ENCODE measurements at places on chromosomes 6 and 20.

- no peak for DNase-seq
These were observed 46.1 kb downstream of the CD40 start for GRCh38 chr20:46164254-46164653.

DNA sequence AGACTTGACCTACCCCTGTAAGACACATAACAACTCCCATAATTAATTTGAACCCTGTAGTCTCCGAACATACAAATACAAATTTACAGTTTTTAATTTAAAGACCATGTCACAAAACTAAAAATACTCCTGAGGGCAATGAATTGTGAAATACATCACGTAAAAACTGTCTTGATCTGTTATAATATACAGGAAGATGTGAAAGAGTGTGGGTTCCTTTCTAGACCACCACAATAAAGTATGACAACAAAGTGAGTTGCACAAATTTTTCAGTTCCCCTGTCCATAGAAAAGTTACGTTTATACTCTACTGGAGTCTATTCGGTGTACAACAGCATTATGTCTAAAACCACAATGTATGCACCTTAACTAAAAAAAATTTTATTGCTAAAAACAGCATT is 11.0 kb upstream of the BLOC1S5 start:
- DNase-seq, result no peak

DNA sequence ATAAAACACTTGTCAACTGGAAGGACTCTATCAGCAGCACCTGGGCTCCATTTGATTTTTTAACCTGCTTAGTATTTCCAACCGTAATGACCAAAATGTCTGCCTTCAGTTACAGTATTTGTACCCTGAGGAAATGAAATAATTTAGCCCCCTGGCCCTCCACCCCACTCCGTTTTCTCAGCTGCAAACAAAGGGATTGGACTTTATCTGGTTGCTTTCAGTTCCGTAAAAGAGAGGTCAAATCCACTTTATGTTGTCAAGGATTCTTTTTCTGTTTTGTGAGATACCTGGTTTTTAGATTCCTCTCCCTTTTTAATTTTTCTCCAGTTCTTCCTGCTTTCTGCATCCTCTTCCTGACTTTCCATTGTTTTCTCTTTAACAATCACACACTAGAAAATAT is 64.4 kb upstream of the BMP2 start:
- DNase-seq, result no peak

DNA sequence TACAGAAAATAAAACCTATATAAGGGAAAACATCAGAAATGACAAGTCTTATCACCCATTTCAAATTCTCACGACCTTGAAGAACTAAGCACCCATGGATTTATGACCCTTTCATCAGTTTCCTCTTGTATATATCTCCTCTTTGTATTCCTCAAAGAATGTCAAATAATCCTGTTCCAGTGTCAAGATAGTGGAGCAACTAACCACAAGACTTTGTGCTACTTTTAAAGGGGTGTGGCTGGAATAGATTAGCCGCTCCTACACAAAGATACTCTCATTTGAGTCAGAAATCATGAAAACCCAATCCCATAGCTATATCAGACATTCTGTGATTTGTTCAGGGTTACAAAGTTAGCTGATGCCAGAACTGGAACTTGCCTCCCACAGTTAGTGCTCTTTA is 6.6 kb downstream of the REPS1 start:
- no peak for DNase-seq

GRCh38 chr20:44714701-44715498 is at the start of gene CCN5:
CCN5 (plus strand) TSS chr20:44715369; CDS start chr20:44715391, 22 bp downstream.
- no peak for DNase-seq

DNA sequence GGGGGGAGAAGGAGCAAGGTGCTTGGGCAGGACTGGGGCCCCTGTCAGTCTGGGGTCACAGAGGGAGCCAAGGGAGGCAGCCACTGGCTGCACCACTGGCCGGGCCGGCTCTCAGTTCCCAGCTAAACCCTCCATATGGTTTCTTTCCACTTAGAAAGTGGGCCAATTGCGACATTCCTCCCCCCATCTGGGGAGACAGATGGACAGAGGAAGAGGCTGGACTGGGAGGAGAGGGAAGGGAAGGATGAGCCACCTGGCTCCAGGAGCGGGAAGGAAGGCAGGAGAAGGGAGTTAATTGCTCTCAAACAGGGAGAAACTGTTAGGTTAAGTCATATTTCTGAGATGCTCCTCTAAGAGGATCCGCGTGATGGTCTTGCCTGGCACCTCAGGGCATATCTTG is 82.2 kb downstream of the GRM4 start:
- no peak for DNase-seq

- DNase-seq, result no peak
These were observed 241.8 kb downstream of the ALDH8A1 start for GRCh38 chr6:134708079-134708478.

- DNase-seq, result no peak
These were observed 164.1 kb upstream of the GJE1 start for GRCh38 chr6:141968632-141969031.

GRCh38 chr6:5124526-5124925 is 39.4 kb downstream of the PPP1R3G start:
- no peak for DNase-seq

DNA sequence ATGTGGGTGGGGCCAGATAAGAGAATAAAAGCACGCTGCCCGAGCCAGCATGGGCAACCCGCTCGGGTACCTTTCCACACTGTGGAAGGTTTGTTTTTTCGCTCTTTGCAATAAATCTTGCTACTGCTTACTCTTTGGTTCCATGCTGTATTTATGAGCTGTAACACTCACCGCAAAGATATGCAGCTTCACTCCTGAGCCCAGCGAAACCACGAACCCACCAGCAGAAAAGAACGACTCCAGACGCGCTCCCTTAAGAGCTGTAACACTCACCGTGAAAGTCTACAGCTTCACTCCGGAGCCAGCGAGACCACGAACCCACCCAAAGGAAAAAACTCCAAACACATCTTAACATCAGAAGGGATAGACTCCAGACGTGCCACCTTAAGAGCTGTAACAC is 76.7 kb downstream of the TFAP2A start:
- no peak for DNase-seq

DNA sequence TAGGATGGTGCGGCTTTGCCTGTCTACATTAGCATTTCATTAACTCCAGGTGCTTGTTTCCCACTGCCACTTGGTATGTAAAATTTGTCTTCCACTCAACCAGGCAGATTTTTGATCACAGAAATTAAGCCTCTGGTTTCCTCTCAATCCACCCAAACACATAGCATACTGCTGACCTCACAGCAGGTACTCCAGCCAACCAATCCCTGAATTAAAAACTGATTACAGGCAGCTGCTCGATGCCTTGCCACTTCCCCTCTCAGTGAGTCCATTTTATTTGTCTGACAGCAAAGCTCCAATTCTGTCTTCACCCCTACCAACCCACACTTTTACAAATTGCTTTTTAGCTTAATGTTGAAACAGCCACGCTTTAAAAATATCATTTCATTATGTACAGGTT is 95.2 kb downstream of the PLCB1 start:
- DNase-seq, result no peak

- no peak for DNase-seq
These were observed 83.7 kb downstream of the STXBP5 start for GRCh38 chr6:147287869-147288271.

DNA sequence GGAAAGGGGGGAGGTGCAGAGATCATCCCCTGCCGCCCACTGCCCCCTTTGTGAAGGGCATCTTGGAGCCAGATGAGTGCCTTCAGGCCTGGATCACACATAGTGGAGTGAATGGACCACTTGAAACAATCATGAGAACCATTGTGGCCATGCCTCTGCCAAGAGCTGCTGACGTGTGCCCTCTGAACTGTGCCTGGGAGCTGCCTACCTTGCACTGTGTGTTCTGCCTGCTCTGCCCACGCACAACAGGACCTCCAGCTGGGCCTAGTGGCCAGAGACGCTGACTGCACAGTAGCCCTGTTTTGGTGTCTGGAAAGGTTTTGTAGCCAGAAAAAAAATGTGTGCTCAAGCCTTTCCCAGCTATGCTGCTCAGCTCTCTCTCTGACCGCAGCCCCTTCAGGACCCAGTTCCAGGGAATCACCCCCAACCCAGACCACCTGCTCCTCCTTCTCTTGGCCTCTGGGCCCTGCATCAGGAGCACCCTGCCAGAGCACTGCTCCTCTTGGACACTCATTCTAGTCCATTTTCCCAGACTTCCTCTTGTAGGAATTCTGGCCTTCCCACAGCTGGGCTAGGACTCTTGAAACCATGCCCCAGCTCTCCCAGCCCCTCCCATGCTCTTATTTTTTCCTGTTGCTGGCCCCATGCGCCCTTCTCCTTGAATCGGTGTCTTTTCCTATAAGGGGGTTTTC is 1.6 kb upstream of the ADIG start:
- no peak for DNase-seq

DNA sequence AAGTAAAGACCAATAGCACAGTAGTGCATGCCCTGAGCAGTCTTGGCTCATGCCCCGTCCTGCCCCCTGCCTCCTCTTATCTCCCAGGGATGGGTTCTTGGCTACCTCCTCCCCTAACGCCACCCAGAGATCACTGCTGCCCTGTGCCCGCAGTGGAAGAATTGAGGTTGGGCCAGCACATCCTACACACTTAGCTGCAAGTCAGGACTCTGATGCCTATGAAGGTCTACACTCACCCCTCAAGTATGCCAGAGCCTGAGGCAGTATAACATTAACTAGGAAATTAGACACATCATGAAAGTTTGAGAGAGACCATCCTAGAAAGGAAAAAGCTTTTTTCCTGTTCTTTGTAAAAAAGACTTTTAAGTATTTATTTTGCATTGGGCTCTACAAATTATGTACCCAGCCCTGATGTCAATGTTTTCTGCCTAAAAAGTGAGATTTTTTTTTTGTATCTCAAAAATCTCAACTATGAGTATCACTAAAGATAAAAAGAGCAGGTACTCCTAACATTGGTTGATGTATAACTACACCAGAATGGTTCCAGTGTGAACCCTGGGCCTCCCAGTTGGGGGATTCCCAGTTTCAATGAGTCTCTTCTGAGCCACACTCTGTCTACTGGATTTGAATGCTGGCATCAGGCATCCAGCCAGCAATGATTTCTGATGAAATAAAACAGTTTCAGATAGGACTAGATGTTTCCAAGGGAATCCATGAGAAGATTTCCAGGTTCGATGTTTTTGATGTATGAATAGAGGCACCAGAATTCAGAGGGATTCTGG is 115.4 kb downstream of the ISM1 start:
- no peak for DNase-seq

- DNase-seq, result no peak
These were observed 20.3 kb downstream of the MMS22L start for GRCh38 chr6:97262676-97263075.
